H7 (cell line): ENCODE measurements at places on chromosomes 1 and 21.
A peak's percentile ranks its signal among the peaks of the same experiment; 100 is the strongest.

DNA sequence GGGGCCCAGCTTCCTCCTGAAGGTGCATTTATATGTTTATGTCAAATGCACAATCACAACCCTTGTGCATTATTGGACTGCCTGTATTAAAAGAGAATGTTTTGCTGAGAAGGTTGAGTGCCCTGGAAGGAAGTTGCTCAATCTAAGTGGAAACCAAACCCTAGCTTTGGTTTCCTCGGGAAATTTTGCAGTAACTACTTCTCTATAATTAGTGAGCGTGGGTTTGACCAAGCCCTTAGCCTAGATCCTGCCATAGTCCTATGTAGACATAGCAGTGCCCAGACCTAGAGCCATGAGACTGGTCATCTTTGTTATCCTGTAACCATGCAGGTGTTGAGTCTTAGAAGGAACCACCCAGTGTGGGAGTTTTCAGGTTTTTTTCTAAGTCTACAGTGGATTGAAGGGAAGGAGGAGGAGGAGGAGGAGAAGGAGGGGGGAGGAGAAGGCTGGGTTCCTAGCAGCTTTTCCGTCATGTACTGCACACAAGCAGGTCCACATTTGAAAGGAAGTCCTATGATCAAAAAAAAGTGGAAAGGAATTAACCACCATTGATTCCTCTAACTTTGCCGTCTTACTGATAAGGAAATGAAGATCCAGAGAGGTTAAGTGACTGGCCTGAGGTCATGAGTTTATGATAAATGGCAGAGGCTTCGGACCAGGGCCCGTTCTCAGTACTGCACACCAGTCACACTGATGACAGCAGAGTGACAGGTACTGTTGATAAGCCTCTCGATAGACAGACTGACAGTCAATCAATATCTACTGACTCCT, 72.2 kb upstream of the LYST start:
- DNase-seq = no peak

DNA sequence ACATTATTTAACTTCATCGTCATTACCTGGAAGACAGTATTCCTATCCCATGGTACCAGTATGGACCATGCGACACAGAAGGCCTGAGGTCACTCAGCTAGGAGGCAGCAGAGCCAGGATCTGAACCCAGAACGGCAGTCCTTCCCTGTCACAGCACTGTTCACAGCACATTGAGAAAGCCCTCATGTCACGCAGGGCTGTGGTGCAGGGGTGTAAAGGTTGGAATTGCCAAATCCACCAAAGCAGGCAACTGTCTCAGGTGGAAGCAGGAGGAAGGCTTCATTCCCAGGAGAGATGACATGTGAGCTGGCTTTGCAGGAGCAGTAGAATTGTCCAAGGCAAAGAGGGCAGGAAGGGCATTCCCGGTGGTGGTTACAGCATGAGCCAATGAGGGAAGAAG, 9.9 kb upstream of the TTC22 start:
- no peak for DNase-seq

DNA sequence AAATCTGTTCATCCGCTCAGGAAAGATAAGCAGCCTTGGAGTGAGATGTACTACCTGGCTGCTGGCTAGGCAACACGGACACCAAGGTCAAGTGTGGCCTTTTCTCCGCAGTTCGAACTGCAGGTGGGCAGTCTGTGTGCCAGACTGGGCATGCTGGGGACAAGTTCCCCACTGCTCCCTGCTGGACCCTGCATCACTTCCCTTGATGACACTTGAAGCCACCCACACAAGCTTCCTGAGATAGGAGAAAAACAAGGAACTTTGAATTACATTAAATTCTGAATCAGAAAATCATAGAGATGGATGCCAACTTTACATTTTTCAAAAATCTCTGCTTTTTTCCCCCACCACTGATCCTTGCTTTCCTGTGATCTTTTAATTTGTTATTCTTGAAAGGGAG, 38.3 kb downstream of the BEND5 start:
- DNase-seq = no peak

DNA sequence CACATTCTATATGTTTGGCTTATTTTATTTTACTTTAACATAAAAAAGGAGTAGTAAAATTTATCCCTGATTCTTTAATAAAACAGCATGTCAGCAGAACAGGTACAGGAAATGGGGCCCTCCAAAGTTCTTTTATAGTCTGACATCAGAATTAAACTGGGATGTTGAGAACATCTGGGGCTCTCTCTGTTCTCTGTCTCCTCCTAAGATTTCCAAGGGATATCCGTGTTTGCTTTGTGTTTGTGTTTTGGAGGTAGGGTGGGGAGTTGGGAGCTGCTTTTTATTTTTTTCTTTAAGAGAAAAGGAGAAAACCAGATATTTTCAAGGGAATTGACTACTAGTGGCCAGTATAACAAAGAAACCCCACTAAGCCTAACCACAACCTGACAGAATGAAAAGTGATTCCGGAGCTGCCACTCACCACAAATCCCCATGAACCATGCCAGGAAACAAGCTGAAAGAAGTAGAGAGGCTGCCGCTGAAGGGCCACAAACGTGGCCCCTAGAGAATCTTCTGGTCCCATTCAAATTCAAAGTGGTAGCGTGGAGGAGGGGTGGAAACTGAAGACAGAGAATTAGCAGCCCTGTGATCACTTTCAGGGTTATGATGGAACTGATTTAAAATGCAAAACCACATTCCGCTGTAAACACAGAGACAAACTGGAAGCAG, 369.6 kb upstream of the ADGRL2 start:
- DNase-seq = peak; percentile 40

DNA sequence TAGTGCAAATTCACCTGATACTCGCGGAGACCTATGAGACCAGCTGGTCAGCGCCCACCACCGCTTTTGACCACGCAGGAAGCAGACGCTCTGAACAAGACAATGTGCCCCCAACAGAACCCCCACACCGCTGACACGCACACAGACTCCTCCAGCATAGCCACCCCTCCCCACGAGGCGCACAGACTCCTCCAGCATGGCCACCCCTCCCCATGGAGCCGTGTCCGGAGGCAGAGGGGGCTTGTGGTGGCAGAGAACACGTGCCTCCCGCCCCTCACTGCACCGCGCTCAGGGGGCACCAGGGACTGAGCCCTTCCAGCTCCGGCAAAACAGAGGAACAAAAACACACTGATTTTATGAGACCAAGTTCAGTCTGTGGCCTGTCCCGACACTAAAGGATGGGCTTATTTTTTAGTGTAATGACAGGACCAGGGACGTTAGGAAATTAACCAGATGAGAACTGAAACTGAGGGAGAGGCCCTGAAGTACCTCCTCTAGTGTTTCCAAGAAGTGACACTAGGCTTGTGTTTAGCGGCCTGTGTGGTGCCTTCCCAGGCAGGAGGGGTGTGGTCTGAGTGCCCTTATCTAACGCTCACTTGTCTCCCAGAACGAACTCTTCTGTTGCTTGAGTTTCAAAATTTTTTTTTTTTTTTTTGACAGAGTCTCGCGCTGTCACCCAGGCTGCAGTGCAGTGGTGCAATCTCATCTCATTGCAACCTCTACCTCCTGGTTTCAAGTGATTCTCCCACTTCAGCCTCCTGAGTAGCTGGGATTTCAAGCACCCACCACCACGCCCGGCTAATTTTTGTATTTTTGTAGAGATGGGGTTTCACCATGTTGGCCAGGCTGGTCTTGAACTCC, 10.0 kb upstream of the AGPAT3 start:
- DNase-seq = peak; percentile 42

- no peak for DNase-seq
Observed at GRCh38 chr1:179599623-179600249, 8.1 kb downstream of the TDRD5 start.

DNA sequence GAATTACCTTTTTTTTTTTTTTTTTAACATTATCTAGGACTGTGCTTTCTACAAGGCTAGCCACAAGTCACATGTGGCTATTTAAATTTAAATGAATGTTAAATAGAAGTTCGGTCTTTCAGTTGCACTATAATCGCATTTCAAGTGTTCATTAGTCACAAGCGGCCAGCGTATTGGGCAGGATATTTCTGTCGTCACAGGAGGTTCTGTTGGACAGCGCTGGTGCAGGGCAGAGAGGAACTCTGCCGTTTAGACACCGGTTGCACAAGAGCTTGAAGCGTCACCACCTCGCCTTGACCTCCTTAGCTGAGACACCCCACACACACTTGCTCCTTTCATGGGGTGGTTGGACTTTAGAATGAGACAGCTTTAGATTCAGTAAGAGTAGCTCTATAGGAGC, 64.1 kb downstream of the BACE2 start:
- DNase-seq = no peak

GRCh38 chr1:36084497-36085115, 712 bp downstream of the TEKT2 start:
- peak; percentile 62 for DNase-seq
